ENCODE measurements at places on chromosomes 7 and 10. TPM values are rescaled to one million over a fixed set of nuclear protein-coding genes. Genes with fewer than 3 reads are reported as not detected.

BMS1 gene
- 9.7 TPM for total RNA-seq

SGCE gene
- total RNA-seq = 26.8 TPM

- no peak for DNase-seq
These were observed 105.9 kb upstream of the CAV2 start for GRCh38 chr7:116393654-116394053.

DNA sequence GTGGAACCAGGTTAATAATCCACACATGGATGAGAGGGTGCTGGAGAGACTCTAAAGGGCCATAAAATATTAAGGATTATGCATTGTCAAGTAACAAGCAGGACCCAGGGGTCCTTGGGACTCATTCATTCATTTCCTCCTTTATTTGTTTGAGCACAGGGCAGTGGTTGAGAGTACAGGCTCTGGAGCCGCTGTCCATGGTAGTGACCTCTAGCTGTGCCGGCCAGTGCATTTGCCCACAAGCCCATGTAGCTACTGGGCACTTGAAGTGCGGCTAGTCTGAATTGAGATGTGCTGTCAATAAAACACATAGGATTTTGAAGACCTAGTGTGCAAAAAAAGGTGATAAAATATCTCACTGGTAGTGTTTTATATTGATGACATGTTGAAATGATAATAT is 137.6 kb downstream of the C10orf105 start:
- no peak for DNase-seq

GRCh38 chr10:72567889-72568640 is 57.8 kb downstream of the MICU1 start:
- DNase-seq = no peak

NXPH1 gene
- total RNA-seq = not detected
